Fibroblast of skin of right quadriceps (primary cell): ENCODE measurements at places on chromosomes 3 and 15.

- DNase-seq = peak; percentile 77
These were observed 17.2 kb downstream of the TNFAIP8L3 start for GRCh38 chr15:51077221-51078153.

DNA sequence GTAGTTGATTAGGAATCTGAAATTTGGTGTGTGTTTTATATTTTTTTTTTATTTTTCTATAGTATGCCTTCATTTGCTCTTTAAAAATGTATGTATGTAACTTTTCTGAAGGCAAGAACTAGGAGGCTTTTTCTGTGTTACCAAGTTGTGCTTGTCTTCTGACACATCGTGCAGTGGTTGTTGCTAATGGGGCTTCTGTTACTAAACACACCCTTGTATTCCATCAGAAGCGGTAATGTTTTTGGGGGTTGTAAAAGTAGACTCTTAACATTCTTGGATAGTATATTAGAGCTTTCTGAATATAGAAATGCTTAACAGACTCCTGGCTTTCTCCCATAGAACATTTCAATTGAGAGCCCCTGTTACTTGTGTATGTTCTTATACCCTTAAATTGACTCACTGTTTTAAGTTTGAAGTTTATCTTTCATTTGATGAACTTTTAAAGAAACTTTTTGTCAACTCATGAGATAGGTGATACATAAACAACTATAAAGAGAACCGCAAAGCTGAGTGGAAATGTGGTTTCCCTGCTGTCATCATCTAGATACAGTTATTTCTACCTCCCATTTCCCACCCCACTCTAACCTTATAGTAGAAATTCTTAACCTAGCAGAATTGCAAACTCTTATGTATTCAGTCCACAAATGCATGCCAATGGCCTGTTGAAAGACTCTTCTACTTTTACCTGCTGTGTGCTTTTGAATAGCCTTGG lies 2.5 kb downstream of the TIPARP start:
- peak; percentile 22 for DNase-seq

DNA sequence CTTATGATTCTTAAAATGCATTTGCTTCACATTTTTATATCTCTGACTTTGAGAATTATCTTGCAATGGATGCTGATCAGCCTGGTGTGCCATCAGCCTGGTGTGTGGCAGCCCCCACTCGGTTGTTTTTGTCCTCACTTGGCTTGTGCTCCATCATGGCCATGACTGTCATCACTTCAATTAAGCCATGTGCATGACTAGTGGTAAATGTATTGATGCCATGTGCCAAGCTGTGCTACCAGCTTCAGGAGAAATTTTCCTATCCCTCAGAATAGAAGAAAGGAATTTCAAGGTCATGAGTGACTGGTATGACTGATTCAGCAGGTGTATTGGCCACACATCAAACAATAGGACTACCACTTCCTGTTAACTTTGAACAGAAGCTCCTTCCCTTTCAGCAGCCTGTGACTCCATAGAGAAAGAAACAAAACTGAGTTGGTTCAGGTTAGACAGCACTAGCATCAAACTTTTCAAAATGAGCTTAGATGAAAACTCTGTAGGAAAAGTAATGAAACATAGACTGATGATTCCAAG lies 251.7 kb downstream of the GRM7 start:
- DNase-seq = no peak

GRCh38 chr3:127529346-127530188 lies 61.0 kb downstream of the TPRA1 start:
- DNase-seq = no peak

DNA sequence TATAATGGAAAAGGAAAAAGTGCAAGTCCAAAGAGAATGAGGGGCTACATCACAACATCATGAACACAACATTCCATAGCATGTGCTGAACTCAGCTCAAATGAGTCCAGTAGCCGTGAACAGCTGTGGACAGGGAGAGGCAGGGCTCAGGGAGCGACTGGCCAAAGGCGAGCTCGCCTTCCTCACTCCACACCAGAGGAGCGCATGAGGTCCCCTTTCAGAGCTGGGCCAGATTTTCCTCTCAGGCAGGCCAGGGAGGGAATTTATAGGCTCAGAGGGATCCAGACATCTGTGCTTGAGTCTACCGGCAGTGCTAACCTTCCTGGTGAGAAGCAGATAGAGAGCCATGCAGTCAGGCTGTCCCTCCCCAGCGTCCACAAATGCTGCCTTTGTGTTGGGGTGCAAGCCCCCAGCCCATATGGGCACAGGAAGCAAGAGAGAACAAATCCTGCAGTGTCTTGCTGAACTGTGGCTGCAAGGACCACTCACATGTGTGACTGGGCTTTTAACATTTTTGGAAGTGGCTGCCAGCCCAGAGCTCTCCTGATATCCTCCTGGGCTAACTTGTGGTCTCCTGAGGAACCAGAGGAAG lies 32.5 kb downstream of the ARHGEF3 start:
- DNase-seq = no peak

DNA sequence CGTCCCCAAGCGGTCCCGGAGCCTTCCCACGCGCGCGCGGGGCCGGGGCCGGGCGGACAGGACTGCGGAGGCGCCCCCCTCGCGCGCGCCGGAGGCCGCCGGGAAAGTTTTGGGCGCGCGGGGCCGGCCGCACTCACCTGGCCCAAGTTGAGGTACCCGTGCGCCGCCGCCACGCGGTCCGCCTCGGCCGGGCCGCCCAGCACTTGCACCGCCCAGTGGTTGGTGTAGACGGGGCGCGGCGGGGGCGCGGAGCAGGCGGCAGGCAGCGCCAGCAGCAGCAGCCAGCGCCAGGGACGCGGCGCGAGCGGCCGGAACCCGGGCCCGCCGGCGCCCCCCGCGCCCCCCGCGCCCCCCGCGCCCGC lies 289 bp downstream of the PCSK6 start:
- peak; percentile 25 for DNase-seq

DNA sequence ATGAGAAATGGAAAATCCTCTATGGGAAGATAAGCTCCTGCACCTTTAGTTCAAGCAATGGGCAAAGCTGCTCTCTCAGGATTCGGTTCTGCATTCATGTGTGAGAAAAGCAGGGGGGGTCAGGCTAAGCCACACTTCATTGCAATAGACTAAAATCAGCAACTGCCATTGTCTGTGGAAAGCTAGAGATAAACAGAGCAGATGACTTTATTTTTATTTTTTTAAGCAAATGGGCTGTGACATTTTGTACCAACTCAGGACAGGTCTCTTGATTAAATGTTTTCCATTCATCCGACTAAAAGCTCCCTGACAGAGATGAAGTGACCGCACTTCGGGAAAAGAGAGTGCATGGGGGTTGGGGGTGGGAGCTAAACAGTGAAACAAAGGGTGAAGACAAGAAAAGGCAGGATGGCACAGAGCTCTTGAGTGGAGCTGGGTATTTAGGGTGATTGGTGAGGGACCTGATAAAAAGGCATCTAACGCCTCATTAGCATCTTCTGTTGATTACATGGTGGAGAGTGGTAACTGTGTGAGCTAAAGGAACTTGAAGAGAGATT lies 987.4 kb downstream of the TUSC7 start:
- DNase-seq = no peak

GRCh38 chr3:69110941-69111546 lies 11.4 kb downstream of the LMOD3 start:
- DNase-seq = no peak

DNA sequence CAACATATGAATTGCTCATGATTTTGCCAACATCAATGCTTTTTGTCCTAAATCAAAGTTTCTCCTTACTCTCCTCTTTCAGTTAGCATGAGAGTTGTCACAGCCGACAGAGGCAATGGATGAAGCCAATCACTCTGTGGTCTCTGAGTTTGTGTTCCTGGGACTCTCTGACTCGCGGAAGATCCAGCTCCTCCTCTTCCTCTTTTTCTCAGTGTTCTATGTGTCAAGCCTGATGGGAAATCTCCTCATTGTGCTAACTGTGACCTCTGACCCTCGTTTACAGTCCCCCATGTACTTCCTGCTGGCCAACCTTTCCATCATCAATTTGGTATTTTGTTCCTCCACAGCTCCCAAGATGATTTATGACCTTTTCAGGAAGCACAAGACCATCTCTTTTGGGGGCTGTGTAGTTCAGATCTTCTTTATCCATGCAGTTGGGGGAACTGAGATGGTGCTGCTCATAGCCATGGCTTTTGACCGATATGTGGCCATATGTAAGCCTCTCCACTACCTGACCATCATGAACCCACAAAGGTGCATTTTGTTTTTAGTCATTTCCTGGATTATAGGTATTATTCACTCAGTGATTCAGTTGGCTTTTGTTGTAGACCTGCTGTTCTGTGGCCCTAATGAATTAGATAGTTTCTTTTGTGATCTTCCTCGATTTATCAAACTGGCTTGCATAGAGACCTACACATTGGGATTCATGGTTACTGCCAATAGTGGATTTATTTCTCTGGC lies 2.5 kb downstream of the OR4F6 start:
- DNase-seq = peak; percentile 2

- DNase-seq = peak; percentile 67
These were observed 250.0 kb upstream of the VEPH1 start for GRCh38 chr3:157752956-157753786.

- DNase-seq = peak; percentile 29
These were observed 61.0 kb downstream of the TOP2B start for GRCh38 chr3:25603703-25604102.

DNA sequence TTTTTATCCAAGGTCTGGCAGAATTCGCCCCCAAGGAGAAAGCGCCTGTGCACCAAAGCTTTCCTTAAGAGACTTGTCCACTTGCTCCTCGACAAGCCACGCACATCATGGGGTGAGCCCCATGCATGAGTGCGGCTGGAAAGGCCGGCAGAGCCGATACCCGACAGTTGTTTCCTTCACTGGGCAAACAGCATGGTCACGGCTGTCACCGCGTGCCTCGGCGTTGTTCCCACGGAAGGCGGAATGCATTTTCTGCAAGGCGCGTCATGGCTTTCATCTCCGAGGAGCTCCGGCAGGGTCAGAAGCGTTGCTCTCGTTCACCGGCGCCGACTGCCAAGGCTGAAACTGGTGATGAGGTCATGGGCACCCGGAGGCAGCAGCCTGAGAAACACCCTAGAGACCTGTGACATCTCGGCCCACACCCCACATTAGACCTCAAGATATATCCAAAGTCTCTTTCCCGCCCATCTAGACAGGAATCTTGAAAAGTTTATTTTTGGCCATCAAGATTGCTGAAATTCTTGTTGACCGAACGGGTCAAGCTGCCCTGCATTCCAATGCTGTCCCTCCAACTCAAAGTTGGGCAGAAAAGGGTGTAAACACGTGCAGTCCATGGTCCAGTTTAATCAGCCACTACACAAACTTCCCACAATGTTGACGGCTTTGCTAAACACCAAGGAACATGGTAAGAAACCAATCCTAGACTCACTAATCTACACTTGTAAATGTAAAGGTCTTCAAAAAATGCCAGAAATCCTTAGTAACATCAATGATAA lies 604 bp upstream of the TJP1 start:
- peak; percentile 57 for DNase-seq

- DNase-seq = peak; percentile 64
These were observed 8.5 kb downstream of the LIPC start for GRCh38 chr15:58440158-58440910.

GRCh38 chr3:126160243-126161210 lies 19.9 kb downstream of the ALDH1L1 start:
- no peak for DNase-seq

DNA sequence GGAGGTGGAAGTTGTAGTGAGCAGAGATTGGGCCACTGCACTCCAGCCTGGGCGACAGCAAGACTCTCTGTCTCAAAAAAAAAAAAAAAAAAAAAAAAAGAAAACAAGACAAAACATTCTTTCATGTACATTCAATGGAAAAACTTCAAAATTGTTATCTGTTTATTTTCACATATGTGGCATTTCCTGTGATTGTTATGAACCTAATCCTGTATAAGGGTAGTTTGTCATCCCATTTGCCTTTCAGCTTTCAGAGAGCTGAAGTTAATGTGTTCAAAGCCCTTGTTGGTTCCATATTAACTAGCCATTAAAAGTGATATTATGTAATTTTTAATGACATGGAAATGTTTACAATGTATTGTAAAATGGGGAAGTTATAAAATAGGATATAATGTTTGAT lies 17.3 kb upstream of the NCK1 start:
- no peak for DNase-seq

DNA sequence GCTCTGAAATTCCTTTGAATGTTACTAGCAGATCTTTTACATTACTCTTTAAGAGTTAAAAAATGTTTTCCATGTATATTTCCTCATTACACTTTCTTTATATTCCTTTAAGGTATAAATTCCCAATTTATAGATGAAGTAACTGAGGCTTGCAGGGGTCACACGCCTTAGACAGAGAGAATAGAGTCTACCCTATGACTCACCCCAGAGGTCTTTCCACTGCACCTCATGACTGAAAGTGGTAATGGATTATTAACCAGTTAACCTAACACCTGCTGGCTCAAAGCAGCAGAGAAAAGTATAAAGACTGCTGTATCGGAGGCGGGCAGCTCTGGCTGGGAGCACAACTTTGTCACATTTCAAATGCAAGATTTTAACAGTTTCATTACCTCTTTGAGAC lies 37.7 kb downstream of the LDHAL6B start:
- no peak for DNase-seq

DNA sequence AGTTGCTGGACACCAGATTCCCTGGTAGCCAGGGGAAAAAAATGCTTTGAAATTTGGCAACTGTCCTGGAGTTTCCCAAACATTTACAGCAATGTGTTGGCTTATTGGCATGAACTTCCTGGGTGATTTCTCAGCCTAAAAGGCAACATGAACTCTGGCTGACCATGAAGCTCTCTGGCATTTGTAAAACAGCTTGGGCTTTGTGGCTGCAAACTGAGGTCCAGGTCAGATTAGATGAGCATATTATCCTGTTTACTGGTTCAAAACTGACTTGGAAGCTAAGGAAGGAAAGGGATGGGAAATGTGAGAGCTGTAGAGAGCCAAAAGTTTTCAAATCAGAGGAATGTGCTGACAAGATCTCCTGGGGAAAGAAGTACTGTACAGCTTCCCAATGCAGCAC lies 139.0 kb downstream of the P3H2 start:
- DNase-seq = peak; percentile 81

GRCh38 chr3:126412841-126413692 lies 18.4 kb downstream of the CFAP100 start:
- no peak for DNase-seq

- no peak for DNase-seq
These were observed 643.4 kb upstream of the ARPP21 start for GRCh38 chr3:34995796-34996430.

- DNase-seq = no peak
These were observed 8.9 kb upstream of the DUSP7 start for GRCh38 chr3:52065264-52065756.

DNA sequence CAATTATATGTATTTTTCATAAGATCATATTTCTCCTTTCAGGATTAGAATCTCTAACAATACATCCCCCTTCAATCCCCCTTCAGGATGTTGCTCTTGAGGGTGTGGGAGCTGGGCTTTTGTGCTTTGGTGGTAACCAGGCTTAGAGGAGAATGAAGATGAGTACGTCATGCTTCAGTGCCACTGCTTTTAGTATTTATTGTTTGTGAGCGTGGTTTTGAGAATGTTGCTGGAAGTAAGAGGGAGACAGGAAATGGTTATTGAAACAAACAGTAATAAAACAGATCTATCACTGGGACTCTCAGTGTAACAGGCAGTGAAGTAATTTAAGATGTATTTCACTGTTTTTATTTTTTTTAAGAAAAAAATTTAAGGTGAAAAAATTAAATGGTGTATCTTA lies 35.3 kb downstream of the GBE1 start:
- peak; percentile 72 for DNase-seq

GRCh38 chr15:62857411-62857853 lies 185.1 kb upstream of the TPM1 start:
- no peak for DNase-seq

GRCh38 chr3:180646187-180646790 lies 33.0 kb downstream of the CCDC39 start:
- DNase-seq = no peak

- no peak for DNase-seq
These were observed 19.9 kb downstream of the DNAJB8 start for GRCh38 chr3:128446821-128447220.
